CD4-positive, alpha-beta T cell treated with Interleukin-4 for 1 hour (primary cell): ENCODE measurements at places on chromosomes 1 and 21.
A peak's percentile ranks its signal among the peaks of the same experiment; 100 is the strongest.

DNA sequence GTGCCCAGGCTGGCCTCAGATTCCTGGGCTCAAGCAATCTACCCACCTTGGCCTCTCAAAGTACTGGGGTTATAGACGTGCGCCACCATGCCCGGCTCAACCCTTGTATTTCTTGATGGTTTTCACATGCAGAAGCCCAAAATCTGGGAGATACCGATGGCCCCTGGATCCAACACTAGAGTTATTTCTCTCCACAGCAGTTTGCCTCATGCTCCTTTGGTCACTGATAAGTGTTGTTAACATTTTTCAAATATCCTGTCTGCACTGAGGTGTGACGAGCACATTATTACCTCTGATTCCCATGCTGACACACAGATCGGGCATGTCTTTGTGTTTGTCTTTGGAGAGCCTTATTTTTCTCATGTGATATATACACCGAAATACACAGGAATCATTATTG is 107.0 kb downstream of the KIF26B start:
- no peak for DNase-seq

DNA sequence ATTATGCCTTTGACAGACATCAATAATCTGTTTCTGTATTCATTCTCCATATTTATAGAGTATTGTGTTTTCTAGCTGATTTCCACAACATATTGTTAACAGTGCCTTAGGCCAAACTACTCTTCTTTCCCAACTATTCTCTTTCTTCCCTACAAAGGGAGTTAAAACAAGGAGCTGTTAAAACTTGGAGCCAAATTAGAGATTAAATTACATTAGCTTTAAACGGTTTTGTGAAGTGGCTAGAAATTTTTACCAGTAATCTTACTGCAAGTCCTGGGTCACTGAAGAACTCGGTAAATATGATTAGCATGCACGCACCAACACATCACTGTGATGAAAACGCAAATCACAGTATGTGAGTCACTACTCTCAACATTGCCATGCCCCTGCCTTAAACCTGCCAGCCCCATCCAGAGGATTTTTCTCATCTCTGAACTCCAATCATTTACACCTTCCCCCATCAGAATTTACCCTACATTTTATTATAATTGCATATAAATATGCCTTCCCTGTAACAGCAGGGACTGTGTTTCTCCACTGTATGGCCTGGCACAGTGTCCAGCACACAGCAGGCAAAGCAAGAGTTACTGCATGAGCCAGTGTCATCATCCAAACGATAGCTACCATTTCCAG is 1.5 kb upstream of the PRDX6 start:
- DNase-seq: no peak

DNA sequence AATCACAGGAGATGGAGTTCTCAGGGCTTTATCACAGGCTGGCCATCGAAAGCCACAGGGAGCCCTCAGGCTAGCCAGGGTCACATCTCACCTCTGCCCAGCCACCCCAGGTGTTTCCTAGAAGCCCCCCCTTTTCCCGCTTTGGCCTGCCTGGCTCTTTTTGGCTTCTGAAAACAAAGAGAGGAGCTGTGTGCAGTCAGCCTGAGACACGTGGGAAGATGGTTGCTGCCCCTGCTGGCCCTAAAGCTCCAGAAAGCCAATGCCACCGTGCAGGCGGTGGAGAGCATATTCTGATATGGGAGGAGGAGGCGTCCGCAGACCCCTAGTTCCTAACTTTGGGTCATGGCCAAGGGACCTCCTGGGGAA is 18.7 kb upstream of the LBR start:
- DNase-seq: no peak

DNA sequence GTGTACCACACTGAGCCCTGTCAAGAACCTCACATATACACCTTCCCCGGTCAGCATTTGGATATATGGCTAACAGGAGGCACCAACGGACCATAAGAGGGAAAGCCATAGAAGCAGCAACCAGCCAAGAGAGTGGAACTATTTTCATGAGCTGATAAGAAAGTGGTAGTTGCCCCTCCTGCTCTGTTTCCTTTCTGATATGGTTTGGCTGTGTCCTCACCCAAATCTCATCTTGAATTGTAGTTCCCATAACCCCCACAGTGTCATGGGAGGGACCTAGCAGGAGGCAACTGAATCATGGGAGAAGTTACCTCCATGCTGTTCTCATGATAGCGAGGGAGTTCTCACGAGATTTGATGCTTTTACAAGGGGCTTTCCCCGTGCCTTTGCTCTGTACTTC is 366.1 kb upstream of the DAB1 start:
- DNase-seq: no peak

- DNase-seq: no peak
Observed at GRCh38 chr1:45840704-45841103, 37.3 kb downstream of the MAST2 start.

GRCh38 chr1:59709333-59709732 is 105.4 kb upstream of the HOOK1 start:
- DNase-seq: no peak

GRCh38 chr1:17563494-17564281 is 24.2 kb downstream of the ARHGEF10L start:
- DNase-seq: no peak

DNA sequence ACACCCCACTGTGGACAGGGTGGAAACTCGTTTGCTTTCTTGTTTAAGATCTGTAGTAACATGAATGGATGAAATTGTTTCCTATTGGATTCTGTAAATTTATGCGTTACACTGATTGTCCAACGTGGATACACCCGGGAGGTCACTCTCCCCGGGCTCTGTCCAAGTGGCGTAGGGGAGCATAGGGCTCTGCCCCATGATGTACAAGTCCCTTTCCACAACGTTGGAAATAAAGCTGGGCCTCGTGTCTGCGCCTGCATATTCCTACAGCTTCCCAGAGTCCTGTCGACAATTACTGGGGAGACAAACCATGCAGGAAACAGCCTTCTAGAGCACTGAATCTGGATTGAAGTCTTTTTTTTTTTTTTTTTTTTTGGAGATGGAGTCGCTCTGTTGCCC is 1.4 kb downstream of the RCC1 start:
- no peak for DNase-seq

DNA sequence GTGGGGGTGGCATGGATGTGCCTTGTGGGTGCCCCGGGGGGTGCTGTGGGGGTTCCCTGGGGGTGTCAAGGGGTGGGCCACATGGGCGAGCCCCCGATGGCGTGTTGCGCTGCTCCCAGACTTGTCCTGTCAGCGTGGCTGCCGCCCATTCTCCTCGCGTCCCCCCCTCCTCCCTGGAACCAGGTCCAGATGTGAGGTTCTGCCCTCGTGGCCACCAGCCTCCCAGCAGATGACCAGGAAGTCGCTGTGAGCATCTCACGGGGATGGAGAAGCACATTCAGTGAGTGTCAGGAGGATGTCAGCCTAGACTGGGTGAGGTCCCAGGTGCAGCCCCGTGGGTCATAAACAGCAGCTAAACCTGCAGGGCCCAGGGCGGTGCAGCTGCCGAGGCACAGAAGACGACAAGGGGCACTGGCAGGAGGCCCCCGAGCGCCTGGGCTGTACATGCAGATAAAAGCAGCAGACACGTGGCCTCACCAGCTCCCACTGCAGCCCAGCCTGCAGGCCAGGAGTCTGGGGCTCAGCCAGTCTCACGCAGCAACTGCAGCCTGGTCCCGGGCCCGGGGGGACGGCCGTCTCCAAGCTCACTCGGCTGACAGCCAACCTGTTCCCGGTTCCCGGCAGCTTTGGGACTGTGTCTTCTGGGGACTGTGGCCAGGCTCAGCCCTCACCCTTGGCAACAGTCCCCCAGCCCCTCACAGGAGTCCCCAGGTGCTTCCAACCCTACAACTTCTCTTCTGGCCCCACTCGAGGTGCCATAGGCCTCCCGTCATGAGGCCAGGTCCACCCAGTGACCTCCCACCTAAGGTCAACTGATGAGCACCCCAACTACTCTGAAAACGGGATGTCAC is 17.5 kb upstream of the COL6A2 start:
- no peak for DNase-seq

GRCh38 chr1:46043458-46044017 is 88.9 kb downstream of the PIK3R3 start:
- DNase-seq: no peak

GRCh38 chr1:175864625-175865024 is 121.2 kb upstream of the TNR start:
- DNase-seq: no peak

- DNase-seq: no peak
Observed at GRCh38 chr1:116882866-116883265, 26.9 kb upstream of the PTGFRN start.

DNA sequence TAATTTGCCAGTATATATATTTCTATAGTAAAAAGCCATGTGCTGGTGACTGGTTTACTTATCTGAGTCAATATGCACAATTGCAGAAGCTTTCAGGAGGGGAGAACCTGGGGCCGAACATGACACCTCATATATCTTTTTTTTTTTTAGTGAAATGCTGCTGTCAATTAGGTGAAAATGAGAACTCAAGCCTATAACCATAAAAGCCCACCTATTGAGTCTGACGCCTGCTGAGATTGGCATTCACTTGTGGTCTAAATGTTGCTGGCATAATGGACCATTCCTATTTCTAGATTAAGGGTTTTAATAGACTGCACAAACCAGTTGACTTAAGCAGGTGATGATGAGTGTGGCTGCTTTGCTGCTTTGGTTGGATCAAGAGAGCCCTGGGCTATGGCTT is 10.8 kb downstream of the NTMT2 start:
- no peak for DNase-seq

DNA sequence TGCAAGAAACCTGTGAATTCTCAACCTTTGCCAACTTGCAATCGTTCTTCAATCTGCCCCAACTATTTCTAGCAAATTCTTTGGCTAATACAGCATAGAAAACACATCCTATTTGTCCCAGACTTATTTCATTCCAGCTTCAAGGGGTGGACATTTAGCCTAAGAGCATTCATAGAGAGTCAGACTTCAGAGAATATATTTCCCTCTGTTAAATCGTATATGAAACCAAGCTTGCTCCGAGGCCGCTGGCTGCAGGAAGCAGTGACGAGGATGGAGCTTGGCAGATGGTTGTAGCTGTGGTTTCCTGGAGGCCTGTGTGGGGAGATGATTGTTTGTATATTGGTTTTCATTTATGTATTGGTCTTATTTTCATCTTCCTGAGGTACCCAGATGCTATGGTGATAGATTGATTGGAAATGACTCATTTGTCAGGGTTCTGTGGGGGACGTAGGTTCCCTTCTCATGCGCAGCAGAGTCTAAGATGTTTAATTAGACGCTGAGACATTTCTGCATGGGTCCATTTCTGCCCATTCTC is 26.1 kb downstream of the MAN1C1 start:
- DNase-seq: peak; percentile 81

GRCh38 chr1:222310836-222311235 is 237.1 kb downstream of the HHIPL2 start:
- DNase-seq: peak; percentile 26
